Effector memory CD8-positive, alpha-beta T cell (primary cell): ENCODE measurements at places on chromosomes 16 and 17.

DNA sequence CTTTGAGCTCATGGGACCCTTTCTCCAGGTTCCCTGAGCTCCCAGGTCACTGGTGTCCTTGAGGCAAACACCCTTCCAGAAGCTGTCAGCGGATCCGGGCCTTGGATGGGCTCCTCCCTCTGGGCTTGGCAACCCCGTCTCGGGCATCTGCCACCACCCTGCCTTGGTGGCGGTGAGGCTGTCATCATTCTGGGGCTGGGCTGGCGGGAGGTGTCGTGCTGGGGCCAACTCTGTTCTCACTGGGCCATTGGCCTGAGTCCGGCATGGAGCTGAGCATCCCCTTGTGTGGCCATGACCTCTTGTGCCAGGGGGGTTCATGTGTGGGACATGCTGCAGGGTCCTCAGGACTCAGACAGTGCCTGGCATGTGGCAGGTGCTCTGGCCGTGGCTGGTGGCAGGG, 197.6 kb downstream of the LAT start:
- H3K4me3 ChIP-seq: no peak overlapping the region
- no peak for DNase-seq
- no peaks in the 10 kb centered on the region for H3K4me1 ChIP-seq
- no peak overlapping the region for H3K27ac ChIP-seq
- peaks cover 7% of the 10 kb centered on the region for H3K36me3 ChIP-seq

GRCh38 chr17:61408151-61409041, 8.8 kb downstream of the TBX2 start:
- DNase-seq: no peak
- peaks cover 28% of the 10 kb centered on the region for H3K4me1 ChIP-seq
- H3K27me3 ChIP-seq: peaks cover 52% of the 10 kb centered on the region
- peak overlapping the region; percentile 65 for H3K4me3 ChIP-seq
- peaks cover 9% of the 10 kb centered on the region for H3K36me3 ChIP-seq

DNA sequence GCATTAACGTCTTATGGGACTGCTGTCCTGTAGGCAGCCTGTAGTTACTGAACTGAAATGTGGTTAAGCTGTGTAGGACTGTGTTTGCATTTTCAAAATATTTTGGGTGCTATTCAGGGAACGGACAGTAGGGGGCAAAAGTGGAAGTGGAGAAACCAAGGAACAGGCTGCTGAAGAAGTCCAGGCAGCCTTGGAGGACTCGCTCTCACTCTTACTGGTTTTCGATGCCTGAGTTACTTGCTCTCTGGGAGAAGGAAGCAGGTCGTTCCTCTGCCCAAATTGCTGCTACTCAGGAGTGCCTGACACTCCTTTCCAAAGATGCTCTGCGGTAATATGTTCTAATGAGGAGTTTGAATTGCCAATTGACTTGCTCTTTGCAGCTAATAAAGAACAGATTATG, 64.5 kb upstream of the RBFOX1 start:
- no peaks in the 10 kb centered on the region for H3K4me1 ChIP-seq
- no peaks in the 10 kb centered on the region for H3K27me3 ChIP-seq
- H3K27ac ChIP-seq: no peak overlapping the region

- no peak overlapping the region for H3K27ac ChIP-seq
- H3K27me3 ChIP-seq: no peaks in the 10 kb centered on the region
- H3K4me3 ChIP-seq: peak overlapping the region; percentile 23
- peaks cover 32% of the 10 kb centered on the region for H3K36me3 ChIP-seq
Observed at GRCh38 chr17:78174346-78174869, 6.0 kb downstream of the SYNGR2 start.

- peak overlapping the region; percentile 83 for H3K27ac ChIP-seq
- no peak overlapping the region for H3K4me3 ChIP-seq
- peaks cover 61% of the 10 kb centered on the region for H3K36me3 ChIP-seq
- H3K27me3 ChIP-seq: no peaks in the 10 kb centered on the region
- DNase-seq: no peak
Observed at GRCh38 chr17:3035256-3035967, 28.0 kb downstream of the OR1D5 start.

GRCh38 chr17:45408611-45409421, 23.9 kb downstream of the ARHGAP27 start:
- peak overlapping the region; percentile 96 for H3K4me3 ChIP-seq
- H3K36me3 ChIP-seq: peaks cover 26% of the 10 kb centered on the region
- H3K4me1 ChIP-seq: peaks cover 44% of the 10 kb centered on the region
- peak overlapping the region; percentile 98 for H3K27ac ChIP-seq
- no peak for DNase-seq
- no peaks in the 10 kb centered on the region for H3K27me3 ChIP-seq

DNA sequence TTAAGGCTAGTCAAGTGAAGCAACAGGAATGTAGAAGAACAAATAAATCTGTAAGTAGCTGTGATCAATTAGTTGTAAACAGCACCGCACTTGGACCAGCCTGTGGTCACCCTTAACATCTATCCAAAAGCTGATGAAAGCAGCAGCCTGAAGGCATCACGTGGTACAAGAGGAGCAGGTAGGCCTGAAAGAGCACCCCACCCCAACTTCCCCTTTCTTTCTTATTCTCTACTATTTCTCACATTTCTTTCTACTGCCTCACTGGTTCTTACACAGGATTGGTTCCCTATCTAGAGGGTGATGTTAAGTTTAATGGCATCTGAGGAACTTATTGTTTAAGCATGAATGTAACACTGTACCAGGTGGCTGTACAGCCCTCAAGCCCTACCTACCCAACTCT, 42.6 kb upstream of the CLEC18B start:
- H3K4me3 ChIP-seq: no peak overlapping the region
- H3K27me3 ChIP-seq: no peaks in the 10 kb centered on the region
- no peak for DNase-seq
- no peak overlapping the region for H3K27ac ChIP-seq

DNA sequence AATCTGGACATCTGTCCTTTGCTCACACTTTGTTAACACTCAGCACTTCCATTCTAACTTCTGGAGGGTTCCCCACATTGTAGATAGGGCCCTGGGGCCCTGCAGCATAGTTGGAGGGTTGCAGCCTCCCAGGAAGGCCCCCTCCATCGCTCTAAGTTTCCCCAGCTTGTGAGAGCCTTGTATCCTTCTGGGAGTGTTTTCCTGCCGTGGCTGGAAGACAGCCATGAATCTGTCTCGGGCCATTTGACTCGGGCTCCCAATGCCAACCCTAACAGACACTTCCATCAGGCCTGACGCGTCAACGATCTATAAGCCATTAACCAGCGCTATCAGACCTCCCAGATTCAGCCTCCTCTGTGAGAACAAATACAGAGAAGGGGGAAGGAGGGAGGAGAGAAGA, 263.7 kb upstream of the RPL38 start:
- DNase-seq: no peak
- H3K4me3 ChIP-seq: no peak overlapping the region
